AG04449 (cell line): ENCODE measurements at places on chromosomes 7 and 10.

DNA sequence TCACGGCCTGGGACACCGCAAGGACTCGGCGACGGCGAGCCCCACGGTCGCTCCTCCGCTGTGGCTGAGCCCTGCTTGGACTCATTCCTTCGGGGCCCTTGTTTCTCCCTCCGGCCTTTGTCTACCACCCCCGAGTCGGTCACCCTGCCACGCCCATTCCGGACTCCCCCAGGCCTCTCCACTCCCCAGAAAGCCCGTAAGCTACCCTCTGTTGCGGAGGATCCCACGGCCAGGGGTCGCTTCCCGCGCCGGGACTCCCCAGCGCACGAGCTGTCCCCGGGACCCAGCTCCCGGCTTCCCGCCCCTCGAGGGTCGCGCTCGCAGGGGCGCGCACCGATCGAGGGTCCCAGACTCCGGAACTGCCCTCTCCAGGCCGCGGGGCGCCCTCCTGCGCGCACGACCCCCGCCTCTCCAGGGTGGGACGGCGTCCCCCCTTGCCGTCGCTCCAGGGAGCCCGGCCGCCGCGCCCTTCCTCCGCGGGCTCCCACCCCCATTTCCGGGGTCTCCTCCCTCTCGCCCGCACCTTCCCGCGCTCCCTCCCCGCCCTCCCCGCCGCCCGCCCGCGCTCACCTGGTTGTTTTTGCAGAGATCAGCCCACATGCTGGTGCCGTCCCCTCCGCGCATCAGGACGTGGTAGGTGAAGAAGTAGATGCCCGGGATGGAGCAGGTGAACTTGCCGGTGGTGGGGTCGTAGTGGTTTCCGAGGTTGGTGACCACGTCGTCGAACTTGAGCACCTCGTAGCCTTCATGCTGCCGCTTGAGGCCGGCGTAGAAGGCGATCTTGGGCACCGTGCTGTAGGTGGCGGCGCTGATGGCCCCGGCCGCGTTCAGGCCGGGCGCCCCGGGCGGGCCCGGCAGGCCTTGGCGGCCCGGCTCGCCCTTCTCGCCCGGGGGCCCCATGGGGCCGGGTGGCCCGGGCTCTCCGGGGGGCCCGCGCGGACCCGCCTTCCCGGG lies 1.5 kb downstream of the C1QL3 start:
- DNase-seq, result no peak

DNA sequence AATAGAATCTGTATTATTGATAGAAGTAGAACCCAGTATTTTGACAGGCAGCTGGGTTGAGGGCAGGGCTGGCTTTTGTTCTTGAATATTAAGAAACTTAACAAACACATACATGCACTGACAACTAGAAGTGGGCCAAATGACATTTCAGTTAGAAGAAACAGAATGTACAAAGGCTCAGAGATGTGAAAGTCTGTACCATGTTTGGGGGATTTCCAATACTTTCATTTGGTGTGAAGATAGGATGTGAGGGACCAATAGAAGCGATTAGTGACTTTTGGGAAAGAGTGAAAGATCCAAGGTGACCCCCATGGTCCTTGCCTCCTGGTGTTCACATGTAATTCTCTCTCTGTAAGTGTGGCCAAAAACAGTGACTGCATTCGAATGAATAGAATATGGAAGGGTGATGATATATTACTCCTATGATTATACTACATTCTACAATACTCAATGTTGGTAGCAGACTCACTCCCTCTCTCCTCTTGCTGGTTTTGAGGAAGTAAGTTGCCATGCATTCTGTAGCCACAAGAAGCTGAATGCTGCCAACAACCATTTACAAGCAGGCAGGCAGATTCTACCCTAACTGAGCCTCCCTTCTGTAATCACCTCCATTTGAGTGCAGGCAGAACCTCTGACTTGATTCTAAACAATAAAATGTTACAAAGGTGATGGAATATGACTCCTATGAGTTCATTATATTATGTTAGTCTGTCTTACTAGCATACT lies 151.4 kb downstream of the TMEM168 start:
- DNase-seq, result no peak

- no peak for DNase-seq
Observed at GRCh38 chr10:44010873-44011602, 362.4 kb upstream of the ZNF32 start.

DNA sequence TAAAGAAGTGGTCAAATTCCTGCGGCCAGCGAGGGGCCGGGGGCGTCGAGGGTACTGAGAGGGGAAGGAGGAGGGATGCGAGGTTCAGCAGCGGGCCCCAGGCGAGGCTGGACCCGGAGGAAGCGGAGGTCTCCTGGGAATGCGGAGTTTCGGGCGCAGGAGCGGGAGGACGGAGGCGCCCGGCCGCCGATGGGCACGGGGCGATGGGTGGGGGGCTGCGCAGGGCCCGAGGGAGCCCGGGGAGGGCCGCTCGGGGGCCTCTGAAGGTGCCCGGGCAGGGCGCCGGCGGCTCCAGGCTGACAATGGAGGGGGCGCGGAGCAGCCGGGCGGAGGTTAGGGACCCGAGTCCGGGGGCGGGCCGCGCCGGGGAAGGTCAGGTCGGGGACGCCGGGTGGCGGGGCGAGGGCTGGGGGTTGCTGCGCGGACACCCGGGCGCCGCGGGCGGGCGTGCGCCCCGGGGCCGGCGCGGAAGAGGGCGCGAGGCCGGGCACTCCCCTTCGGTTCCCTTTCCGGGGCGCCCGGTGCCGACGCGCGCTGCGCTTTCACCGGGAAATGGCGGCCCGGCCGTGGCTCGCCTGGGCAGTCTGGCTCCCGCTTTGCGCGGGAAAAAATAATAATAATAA lies 683 bp downstream of the MACROH2A2 start:
- DNase-seq, result no peak

GRCh38 chr10:55311848-55312635 lies 511.0 kb upstream of the PCDH15 start:
- no peak for DNase-seq

GRCh38 chr10:23293145-23293724 lies 51.4 kb downstream of the C10orf67 start:
- no peak for DNase-seq

DNA sequence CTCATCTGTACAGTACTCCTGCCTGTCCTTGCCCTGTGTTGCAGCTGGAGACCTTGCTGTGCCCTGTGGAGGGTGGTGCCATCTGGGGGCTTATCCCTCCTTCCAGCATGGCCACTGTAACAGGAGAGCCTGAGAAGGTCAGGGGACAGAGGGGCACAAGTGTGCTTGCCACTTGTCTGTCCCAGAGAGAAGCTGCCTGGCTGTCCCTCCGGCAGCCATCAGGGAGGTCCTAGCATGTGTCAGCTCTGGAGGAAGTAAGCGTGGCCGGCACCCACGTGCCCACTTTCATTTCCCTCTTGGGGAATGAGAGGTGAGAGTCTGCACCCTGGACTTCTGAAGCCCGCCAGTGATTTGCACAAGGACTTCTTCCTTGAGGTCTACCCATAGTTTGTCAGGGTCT lies 97.0 kb upstream of the PPIF start:
- no peak for DNase-seq

- no peak for DNase-seq
Observed at GRCh38 chr10:93417266-93417665, 64.9 kb downstream of the MYOF start.

DNA sequence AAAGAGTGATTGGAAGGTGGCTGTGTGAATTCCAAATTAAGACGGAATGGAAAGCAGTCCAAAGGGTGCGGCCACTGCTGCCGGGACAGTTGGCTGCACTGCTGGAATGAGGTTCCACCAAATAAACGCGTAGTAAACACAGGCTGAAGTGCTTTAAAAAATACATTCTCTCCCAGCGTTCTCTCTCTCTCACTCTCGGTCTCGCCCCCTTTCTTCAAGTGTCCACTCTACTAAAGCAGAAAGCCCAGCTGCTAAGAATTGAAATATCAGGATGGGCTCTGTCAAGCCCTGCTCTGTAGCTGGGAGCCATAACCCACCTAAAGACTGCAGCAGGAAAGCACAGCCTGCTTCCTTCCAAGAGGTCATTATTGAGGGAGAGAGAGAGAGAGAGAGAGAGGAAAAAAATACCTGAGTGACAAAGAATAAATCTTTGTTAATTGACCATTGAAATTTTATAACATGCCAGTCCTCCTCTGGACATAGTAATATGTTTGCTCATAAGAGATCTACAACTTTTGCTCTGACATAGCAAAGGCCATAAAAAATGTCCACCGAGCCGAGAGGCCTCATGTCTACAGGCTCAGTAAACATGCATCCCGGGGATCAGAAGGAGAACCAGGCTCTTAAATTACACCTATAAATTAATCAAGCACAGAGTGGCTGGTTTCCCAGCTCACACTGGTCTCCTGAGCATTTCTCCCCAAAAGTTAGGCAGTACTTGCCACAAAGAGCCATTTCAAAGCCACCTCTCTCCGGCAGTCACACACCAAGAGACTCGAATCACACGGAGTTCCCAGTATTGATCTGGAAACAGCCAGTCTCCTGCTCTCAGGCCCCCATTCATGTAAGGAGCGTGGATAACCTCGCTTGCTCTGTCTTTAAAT lies 72.8 kb downstream of the FGFR2 start:
- DNase-seq, result no peak

- DNase-seq, result no peak
Observed at GRCh38 chr10:4196771-4197390, 411.9 kb upstream of the KLF6 start.

DNA sequence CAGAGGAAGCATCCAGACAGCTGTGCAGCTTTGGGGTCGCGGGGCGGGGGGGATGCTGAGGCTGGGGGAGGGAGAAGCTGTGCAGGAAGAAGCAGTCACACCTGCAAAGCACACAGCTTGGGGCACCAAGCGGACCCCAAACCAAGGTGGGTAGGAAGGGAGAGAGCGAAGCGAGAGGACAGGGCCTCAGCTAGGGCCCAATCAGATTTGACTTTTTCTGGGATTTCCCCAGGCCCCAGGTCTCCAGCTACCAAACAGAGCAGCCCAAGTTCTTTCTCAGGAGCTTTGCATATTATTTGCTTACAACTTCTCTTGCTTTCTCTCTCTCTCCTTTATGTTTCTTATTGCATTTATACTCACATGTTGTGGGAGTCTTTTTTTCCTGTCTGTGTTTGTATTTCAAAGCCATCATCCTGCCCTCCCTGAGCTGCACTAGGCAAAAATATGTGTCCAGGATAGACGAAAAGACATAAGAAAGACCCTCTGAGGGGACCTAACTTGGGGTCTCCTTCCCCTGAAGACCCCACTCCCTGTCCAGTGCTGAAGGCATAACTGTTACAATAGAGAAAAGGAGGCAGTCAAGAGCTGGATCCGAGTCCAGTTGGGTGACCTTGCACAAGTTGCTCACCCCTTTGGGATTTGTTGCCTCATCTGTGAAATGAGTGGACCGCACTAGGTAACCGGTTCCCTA lies 50.6 kb upstream of the SMNDC1 start:
- DNase-seq, result no peak

DNA sequence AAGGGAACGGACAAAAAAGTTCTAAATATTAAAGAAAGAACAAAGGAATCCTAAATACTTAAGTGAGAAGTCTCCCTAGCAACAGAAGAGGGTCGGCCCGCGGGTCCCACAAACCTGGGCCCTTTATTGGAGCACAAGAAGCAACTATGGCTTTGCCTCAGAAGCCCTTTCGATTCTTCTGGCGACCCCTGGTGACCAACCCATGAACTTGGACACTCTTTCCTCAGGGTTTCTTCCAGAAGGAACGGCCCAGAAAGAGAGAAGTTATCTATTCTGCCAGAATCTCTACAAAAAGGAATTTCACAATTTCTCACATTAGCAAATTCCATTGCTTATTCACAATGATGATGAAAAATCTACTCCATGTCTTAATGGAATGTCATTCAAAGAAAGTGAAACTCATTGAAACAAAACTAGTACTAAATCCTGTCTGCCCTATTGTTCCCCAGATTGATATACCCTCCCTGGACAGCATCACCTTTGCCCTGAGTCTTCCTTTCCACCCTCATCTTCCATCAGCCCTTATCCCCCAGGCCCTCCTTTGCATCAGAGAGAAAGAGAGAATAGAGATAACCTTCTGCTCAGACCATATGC lies 43.7 kb downstream of the CPVL start:
- DNase-seq, result no peak

DNA sequence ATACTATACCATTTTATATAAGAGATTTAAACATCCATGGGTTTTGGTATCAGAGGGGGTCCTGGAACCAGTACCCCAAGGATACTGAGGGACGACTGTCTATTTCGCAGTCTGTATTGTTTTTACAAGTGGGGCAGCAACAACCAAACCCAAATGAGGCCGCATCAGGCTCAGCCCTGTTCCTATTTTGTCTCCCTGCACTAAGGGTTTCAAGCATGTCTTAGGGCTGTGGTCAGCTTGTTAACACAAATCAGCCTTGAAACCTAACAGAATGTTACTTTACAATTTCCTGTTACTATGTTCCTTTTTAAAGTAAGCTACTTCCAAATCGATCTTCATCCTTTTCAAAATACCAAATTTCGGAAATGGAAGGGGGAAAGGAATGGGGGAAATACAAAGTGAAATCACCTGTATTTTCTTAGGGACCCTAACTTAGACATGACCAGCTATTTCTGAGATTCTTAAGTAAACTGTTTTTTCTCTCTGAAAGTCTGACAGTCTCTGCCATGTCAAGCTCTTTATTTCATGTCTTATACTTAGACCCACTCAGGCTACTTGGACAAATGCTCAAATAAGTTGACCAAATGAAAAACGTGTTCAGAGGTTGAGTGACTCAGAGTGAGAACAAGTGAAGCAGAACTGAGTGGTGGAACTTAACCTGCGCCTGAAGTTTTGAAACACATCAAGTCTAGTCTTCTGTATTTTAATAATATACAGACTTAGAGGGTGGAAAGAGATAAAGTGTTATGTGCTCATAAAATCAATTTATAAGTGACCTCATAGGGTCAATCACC lies 75.8 kb downstream of the C1GALT1 start:
- DNase-seq, result no peak

DNA sequence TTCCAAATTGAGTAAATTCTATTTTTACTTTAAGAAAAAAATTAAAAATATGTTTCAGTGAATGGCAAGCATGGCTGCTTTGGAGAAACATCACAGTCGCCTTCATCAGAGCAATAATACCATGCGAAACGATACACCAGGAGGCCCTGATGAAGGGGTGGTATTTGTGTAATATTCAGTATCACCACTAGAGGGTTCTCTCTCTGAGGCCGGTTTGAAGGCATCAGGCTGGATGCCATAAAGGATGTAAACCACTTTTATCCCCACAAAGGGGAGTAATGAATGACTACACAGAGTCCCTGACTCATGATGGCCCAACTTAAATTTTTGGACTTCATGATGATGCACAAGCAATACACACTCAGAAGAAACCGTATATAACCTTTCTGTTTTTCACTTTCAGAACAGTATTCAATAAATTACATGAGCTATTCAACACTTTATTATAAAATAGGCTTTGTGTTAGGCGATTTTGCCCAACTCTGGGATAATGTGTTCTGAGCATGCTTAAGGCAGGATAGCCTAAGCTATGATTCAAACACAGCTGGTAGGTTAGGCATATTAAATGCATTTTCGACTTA lies 95.5 kb downstream of the PPP1R17 start:
- DNase-seq, result no peak

GRCh38 chr10:34682580-34682979 lies 132.5 kb downstream of the PARD3 start:
- no peak for DNase-seq
